Vagina (tissue), 2 donors: ENCODE measurements at places on chromosomes 2 and 18.

DNA sequence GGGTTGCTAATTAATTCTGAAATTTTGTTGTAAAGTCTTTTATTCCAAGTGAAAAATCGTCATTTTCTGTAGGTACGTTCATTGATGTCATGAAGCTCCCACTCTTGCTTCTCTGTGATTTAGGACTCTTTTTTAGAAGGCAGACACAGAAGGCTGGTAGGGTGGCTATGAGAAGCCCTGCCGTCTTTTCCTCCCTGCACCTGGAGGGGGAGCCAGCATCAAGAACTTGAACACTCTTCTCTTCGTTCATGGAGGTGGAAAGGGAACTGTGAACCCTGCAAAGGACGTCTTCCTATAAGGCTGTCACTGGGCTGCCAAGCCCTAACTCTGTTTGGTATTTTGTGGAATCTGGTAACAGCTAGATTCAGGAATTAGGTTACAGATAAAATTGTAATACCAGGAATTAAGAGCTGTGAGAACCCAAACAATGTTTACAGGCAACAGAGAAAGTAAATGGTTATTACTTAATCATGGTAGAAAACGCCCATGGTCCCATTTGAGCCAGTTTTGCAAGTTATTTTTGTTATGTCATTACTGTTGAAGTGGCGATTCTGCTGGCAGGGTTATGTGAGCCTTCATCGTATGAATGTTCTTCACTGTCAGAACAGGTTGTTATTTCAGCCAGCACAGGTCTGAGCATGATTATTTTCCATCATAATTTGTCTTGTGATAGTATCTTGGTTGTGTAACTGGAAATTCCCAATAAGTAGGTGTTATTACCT, 112.2 kb downstream of the OSBPL6 start:
- DNase-seq = no peak

DNA sequence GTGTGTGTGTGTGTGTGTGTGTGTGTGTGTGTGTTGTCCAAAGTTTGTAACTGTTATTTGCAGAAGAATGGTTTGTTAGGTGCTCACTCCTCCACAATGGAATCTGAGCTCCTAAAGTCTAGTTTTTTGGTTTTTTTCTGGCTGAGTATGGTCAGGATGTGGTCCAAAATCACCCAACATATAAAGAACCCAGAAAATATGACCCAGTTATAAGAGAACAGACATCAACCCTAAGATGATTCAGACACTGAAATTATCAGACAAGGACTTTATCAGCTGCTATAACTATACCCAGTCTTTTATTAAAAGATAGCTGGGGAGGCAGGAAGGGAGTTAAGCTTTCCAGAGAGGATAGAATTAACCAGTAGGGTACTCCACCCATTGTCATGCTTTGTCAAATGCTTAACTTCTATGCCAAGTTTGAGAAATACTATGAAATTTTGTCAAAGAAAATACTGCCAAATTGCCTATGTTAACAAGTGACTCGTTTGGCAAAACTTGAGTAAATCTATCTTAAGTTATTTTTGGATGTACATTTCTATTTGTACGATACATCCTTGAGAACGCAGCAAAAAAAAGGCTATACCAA, 57.5 kb downstream of the TANK start:
- DNase-seq = no peak

- no peak for DNase-seq
Observed at GRCh38 chr2:73084971-73085370, 13.5 kb upstream of the SFXN5 start.

DNA sequence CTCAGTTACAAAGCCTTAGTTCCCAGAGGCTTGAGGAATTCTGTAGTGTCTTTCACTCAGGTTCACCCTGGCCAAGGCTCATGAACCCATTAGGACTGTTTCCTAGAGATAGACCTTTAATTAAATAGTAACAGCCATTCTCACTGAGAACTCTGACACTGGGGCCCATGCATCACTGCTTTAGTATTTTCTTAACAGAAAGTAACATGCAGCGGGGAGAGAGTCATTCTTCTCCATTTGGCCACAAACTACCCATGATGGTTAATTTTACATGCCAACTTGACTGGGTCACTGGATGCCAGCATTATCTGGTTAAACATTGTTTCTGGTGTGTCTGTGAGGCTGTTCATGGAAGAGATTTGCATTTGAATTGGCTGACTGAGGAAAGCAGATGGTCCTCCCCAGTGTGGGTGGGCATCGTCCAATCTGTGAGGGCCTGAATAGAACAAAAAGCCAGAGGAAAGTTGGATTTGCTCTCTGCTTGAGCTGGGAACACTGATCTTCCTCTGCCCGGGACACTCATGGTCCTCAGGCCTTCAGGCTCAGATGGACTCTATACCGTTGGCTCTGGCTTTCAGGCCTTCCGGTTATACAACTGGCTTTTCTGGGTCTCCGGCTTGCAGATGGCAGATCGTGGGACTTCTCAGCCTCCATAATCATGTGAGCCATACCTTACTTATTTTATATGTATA, 5.6 kb upstream of the CPLX4 start:
- no peak for DNase-seq

DNA sequence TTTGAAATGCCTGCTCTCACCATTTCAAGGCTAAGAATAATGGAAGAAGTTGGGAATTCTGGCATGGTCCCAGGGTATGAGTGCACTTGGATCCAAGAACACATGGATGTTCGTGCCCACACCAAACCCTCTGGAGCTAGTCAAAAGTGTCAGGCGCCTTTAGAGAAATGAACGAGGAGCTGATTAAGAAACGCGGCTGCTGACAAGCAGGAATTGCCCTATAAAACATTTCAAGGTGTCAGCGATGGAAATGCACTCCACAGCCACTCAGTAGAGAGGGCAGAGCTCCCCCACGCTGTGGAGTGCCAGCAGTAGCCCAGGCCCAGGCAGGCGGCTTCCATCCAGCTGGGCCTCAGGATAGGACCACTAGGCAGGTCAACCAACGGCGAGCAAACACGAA, 213.7 kb downstream of the TTC32 start:
- DNase-seq = peak; percentile 70

DNA sequence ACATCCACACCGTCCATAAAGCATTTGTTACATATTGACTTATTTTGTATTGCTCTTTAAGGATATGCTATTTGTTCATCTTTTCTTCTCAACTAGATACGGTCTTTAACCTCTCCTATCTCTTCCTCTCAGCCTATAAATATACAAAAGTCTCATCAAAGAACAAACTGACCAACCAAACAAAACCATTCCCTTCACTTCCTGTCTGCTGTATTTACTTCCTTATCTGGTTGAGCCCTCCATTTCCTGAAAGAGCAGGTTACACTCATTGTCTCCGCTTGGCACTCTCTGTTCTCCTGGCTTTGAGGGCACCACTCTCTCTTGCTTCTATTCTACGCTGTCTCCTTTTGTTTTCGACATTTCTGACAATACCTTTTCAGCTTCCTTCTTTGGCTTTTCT, 431.9 kb upstream of the TCF4 start:
- no peak for DNase-seq

GRCh38 chr2:12852135-12852534, 135.4 kb downstream of the TRIB2 start:
- no peak for DNase-seq

DNA sequence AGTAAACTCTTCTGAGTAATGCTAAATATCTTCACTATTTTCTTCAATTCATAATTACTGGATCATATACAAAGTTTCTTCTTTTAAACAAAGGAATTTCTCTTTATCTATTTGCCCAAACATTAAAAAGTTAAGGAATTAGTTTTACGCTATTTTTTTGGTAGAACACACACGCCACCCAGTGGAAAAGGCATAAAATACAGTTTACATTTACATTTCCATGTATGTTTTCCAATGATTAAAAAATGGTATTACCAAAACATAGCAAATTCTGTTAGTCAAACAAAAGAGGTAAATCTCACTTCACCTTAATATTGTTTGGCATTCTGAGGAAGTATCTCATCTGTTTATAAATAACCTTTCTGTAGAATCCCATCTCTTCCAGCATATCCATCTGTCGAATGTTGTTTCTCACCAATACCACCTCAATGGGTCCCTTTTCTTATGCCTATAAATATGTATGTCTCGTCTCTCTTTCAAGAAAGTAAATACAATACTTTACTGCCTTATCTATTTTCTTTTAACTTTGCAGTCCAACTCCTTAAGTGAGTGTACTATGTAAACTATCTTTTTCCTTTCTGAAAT, 7.2 kb downstream of the BOLL start:
- DNase-seq = no peak

- DNase-seq = no peak
Observed at GRCh38 chr2:236928380-236929037, 157.2 kb upstream of the COPS8 start.

- DNase-seq = no peak
Observed at GRCh38 chr2:83531206-83531826, 927.8 kb downstream of the SUCLG1 start.

DNA sequence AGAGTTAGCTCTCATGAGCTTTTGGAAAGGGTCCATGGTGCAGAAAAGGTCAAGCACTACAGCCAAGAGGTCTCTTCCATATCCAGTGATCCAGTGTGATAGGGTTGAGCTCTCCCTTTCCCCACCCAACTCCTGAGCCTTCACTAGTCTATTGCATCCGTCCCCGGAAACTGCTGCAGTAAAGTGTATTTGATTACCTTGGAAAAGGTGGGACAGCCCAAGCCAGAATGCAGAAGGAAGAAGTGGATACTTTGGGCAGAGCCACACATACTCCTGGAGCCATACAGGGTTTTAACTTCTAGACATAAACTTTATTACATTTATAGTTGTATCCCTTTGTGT, 3.6 kb downstream of the PNKD start:
- no peak for DNase-seq

DNA sequence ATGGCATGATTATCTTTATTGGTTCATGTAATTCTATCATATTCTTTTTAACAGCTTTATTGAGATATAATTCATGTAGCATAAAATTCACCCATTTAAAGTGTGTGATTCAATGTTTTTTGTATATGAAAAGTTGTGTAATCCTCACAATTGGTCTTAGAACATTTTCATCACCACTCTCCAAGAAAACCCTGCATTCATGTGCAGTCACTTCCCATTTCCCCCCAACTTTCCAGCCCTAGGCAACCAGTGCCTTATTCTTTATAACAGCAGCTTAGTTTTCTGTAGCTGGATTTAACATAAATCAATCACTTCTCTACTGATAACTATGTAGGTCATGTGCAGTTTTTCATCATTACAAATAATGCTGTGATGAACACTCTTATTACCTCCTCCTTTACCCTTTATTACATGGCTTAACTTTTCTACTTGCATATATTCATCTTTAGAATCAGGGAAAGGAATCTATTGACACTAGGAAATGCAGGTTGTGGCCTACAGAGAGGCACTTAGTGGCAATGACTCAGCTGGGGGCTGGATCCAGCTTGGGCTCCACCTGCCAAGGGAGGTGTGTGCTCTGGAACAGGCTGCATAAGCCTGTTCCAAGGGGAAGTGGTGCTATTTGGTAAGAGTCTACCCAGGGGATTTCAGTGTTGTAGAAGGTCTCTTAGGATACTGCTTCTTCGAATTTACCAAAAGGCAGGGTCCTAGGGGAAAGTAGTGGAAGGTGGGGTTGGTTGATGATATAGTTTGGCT, 89.1 kb downstream of the ETAA1 start:
- DNase-seq = no peak

DNA sequence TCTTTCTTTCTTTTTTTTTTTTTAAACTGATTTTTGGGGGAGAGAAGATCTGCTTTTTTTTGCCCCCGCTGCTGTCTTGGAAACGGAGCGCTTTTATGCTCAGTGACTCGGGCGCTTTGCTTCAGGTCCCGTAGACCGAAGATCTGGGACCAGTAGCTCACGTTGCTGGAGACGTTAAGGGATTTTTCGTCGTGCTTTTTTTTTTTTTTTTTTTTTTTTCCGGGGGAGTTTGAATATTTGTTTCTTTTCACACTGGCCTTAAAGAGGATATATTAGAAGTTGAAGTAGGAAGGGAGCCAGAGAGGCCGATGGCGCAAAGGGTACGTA, 587 bp downstream of the MEIS1 start:
- DNase-seq = no peak

DNA sequence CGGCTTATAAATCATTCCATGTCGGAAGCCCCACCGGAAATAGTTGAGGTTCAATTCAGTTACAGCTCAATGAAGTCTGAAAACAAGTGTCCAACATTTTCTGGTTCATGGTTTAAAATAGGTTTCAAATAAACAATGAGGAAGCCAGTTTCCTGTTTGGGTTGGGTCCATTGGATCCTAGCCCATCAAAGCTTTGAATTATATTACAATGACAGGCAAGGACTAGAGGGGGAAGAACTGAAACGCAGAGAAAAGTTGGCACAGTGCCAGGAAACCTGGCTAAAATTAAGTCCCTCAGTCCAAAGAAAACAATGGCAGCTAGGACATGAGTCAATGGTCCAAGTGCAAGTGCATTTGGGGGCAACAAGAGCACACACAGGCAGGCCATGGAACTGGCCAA, 32.0 kb downstream of the SLC14A1 start:
- DNase-seq = no peak

DNA sequence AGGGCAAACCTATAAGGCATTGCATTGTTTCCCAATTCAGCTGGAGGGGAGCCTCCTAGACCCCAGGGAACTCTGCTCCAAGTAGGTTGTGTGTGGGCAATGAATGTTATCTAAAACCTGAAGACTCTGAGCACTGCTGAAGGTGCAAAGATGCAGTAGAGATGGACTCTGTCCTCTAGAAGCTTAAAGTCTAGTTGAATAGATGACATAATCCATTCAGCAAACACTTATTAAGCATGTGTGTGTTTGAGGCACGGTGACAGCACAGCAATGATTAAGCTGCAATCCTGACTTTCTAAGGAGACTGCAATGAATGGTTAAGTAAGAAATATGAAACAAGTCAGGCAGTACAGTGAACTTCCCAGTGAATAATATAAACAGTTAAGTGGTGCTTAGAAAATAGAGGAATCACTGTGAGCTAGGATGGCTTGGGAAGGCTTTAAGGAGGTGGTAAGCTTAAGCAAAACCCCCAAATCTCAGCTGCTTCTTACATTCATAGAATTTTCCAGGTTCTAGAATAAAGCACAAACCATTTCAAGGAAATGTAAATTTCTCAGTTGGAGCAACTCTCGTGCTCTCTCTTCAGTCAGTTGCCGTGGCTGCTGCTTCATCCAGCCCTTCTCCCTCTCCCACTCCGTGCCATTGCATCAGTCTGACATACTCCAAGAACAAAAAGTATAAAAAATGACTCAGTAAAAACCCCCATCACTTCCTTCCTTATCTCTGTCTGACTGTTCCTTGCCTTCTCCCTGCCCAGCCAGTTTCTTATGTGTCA, 19.1 kb downstream of the MXD1 start:
- no peak for DNase-seq

GRCh38 chr18:48452861-48453323, 43.7 kb upstream of the ZBTB7C start:
- DNase-seq = no peak
